Transverse colon (tissue), 4 donors: ENCODE measurements at places on chromosomes 3 and 15. TPM values are rescaled to one million over a fixed set of nuclear protein-coding genes. Genes with fewer than 3 reads are reported as not detected.

The DUOX1 gene
- total RNA-seq: 0.64 TPM

The FRMD5 gene
- total RNA-seq: not detected

The POPDC2 gene
- total RNA-seq: 17.7 TPM

The PRSS50 gene
- total RNA-seq: not detected

The TRAIP gene
- 1.2 TPM for total RNA-seq

The ACKR2 gene
- 1.4 TPM for total RNA-seq

The TTC14 gene
- total RNA-seq: 86.4 TPM
